Amniotic epithelial cell (primary cell): ENCODE measurements at places on chromosomes 5 and 9.
A peak's percentile ranks its signal among the peaks of the same experiment; 100 is the strongest.

GRCh38 chr5:169080448-169080911 is 220.5 kb downstream of the SLIT3 start:
- no peak for DNase-seq

GRCh38 chr5:180286-180918 is 10.9 kb upstream of the LRRC14B start:
- no peak for DNase-seq

GRCh38 chr5:165187815-165188214 is 1682.4 kb downstream of the MAT2B start:
- no peak for DNase-seq

DNA sequence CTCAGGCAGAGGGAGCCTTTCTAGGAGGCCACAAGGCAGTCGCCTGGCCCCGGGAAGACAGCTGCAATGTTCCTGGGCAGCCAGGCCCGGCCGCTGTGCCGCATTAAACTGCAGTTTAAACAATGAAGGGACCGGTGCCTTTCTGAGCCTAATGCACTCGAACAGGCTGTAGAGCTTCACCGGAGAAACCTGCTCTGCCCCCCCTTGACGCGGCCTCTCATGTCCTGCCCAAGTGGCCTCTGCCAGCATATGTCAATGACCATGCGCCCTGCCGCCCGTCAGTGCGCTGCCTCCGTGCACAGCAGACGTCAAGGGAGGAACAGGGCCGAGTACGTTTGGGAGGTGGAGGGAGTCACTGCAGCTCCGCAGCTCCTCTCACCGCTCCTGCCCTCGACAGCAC is 38.4 kb upstream of the BARHL1 start:
- DNase-seq = no peak

DNA sequence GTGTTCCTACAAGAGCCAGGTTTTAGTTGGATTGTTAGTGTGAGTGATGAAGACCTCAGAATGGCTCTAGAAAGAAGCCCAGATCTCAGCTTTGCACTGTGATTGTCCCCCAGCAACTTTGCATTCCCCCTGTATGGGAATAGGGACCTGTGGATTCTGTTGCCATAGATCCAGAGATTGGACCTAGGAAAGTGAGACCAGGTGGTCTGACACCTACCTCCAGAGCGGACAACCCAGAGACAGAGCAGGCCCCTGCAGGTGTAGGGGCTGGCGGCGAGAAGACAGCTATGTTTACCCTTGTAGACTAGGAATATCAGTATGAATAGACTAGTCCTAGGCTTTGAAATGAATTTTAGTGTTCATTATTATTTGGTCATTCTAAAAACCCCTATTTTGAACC is 53.6 kb downstream of the IRF1 start:
- DNase-seq = no peak

DNA sequence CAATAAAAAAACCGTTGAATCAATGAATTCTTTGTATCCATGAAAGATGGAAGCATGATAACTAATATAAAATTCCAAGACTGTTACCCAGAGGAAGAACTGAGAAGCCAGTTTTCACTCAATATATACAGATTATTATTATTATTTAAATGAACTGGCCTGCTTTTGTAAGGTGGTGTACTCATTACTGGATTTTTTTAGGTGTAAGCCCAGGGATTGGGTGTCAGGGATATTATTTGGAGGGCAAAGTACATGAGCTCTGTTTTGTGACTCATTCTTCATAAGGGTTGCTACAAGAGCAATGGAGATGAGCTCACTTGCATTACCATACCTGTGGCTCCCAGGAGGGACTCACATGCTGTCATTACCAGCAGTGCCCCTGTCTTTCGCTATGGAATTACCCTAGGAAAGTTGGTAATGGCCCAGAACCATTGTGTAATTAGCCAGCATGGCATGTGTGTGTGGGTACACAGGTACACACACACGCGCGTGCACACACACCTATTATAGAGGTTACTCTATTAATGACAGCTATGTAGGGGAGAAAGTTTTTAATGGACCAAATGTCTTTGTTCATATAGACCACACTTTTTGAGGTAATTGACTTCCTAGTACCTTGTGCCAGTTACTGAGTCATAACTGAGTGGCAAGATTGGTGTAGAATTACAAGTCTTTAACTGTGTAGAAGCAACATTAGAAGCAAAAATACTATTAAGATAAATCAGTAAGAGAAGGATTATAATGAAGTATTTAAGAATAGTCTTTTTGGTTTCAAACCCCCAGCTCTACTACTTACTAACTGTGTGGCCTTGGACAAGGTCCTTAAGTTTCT is 143.4 kb downstream of the GDNF start:
- DNase-seq = peak; percentile 38

DNA sequence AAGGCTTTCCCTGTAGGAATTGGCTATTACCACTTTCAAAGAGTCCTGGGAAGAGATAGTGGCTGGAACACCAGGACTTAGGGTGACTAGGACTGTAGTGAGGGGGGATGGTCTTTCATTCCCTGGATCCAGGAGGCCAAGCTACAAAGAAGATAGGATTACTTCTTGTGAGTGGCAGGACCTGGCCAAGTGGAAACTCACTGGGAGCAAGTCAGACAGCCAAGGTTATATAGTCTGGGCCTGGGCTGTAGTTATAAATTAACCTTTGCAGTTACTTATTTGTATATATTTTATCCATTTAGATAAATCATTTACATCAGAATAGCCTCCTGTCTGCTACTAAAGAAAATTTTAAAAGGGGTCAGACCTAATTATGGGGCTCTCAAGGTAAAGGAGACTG is 124.3 kb downstream of the TLR4 start:
- no peak for DNase-seq

DNA sequence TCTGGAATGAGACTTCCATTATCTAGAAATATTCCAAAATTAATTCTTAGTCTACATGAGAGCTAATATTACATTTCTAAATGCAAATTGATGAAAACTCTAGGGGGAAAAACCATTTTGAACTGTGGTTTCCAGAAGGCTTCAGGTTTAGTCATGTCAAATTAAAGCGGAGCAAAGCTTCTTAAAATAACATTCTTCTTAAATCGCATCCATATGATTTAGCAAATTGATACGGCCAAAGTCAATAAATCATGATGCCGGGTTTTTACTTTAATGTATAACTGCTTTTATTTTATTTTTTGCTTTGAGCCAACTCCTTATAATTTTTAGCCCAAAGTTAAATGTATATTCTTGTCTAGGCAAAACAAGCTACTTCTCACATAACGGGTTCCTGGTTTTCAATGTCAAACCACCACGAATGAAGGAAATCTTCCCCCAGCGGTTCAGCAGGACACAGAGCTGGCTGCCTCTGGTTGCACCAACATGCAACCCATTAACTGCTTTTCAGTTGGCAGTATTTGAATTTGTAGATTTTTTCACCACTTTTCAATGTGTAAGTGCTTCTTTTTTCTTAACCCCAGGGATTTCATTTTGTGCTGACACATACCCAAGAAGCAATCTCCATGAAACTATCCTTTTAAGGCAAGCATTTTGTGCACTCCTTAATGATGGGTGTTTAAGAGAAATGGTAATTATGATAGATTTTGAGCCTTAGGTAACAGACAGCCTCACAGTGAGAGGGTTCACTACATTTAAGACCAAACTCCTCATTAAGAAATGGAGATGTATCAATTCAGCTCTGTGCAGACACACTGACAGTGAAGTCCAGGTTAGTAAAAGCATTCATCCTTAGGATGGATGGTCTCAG is 35.5 kb downstream of the EFNA5 start:
- no peak for DNase-seq

GRCh38 chr9:107730666-107731065 is 241.1 kb upstream of the KLF4 start:
- DNase-seq = no peak

DNA sequence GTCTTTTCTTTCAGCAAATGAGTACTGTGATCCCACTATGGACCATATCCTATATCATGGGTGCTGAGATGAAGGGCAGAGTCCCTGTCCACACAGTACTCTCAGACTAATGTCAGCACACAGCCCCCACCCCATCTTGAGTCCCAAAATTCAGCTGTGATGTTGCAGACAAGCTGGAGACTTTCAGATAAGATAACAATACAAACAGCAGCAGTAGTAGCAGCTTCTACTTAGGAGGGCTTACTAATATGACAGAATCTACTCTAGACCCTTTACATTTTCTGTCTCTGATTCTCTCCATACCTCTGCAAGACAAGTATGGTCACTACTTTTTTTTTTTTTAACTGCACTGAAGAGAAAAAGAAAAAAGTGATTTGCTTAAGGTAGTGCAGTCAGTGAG is 129.1 kb upstream of the TRIM32 start:
- DNase-seq = no peak

GRCh38 chr9:93575796-93576257 is 557 bp upstream of the PHF2 start:
- no peak for DNase-seq

DNA sequence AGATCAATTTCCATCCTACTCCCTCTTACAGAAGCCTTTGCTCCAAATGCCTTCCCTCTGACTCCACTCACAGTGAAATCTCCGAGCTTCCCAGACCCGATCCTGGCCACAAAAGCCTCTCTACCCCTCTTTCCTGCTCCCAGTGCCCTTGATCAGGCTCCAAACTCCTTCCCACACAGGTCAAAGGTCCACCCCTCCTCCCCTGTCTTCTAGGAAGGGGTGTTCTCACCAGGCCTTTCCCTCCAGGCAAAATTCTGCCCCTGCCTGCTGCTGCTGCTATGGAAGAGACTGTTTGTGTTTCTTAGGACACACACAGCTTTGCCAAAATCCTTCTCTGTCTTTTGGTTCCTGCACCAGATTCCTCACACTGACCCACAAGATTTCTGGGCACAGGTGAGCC is 85.8 kb upstream of the ALDH1A1 start:
- peak; percentile 79 for DNase-seq

DNA sequence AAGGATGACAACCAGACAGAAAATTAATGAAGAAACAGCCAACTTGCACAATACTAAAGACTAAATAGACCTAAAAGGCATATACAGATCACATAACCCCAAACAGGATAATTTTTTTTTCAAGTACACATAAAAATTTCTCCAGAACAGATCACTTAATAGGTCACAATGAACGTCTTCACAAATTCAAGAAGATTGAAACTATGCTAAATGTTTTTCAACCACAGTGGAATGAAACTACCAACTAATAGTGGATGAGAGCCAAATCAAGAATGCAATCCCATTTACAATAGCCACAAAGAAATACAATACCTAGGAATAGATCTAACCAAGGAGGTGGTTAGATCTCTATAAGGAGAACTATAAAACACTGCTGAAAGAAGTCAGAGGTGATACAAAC is 145.8 kb downstream of the TMEM232 start:
- DNase-seq = no peak

- DNase-seq = no peak
These were observed 48.1 kb downstream of the GGTA1 start for GRCh38 chr9:121451586-121451985.

- DNase-seq = no peak
These were observed 248.3 kb upstream of the CCNG1 start for GRCh38 chr5:163189023-163189553.

DNA sequence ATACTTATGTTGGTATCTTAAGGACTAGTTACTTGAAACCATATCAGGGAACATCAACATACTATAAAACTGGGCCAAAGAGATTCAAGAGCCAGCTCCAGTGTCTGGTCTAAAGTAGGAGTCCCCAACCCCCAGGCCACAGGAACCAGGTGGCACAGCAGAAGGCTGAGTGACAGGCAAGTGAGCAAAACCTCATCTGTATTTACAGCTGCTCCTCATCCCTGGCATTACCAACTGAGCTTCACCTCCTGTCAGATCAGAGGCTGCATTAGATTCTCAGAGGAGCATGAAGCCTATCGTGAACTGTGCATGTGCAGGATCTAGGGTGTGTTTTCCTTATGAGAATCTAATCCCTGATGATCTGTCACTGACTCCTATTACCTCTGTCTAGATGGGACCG is 581.6 kb upstream of the CDH9 start:
- no peak for DNase-seq

DNA sequence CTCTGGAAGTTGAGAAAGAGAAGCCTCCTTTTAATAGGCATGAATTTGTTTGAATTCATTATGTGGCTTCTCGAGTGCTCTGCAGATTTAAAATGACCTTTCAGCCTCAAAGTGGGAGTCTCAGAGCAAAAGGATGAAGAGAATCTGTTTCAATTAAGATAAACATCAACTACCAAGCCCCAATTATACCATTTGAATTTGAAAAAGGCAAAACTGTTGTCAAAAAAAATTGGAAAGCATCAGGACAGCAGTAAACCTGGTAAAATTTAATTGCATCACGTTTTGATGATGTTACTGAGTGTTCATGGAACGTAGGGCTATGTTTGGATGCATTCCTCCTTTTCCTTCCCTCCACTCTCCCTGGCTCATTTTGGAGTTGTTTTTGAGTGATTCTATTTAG is 637.2 kb downstream of the PDE4D start:
- DNase-seq = no peak

DNA sequence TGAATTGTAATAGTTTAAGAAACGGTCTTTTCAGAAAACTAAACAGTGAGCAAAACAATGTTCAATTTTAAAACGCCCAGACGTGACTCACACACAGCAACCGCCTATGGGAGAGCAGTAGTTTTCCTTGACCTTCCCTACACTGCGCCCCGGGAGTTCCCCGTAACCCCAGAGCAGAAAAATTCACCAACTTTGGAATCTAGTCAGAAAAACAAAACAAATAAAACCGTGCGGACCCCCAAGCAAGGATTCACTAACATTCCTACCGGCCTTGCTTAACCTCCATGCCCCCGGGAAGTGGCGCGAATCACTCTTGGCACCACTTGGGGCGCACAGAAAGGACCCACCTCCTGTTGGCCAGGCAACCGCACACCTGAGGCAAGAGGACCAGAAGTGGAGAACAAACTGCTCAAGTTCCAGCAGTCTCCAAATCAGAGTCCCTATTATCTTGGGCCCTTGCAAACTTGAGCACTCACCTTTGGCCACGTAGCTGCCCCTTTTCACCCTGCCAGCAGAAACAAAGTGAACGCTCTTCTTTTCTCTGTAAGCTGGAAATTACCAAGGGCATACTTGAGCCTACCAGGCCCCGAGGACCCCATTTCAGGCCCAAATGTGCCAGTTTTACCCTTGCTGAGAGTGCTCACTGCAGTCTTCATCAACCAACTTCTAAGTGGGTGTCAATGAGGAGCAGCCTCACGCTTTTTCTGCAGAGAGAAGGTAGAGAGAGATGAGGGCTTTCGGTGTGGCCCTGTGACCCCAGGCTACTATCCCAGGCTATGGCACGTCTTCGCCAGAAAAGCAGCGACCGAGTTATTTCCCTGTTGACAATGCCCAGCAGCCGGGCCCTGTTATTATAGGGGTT is 189.7 kb downstream of the MEF2C start:
- no peak for DNase-seq

DNA sequence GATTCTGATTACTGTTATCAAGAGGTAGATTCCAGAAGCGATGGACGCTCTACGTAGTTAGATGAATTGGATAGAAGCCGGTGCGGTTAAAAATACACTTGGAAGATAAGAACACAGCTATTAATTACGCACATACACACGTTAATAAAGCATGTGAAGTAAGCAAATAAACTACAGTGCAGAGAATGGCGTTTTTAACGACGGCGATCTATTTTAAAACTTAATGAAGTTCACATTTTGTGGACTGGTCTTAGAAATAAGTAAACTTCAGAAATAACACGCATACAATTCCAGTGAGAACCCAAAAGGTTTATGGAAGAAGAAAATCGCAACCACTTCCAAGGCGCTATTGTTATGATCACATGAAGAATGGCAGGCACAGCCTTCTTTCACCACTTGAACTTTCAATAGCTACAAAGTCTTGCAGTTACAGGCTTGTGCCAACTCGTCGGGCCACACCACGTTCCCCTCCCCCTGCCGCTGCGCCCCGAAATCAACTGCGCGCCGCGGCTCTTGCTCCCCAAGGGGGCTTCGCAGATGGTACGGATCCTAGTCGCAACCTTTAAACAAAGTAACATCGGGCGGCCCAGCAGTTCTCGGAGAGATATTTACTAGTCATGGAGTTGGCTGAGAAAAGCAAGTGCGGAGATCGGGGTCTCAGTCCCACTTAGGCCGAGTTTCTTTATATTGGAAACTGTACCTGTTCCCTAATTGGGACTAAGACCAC is 866 bp upstream of the SEMA6A start:
- DNase-seq = peak; percentile 38
